DND-41 (cell line): ENCODE measurements at places on chromosomes 2 and 18.

DNA sequence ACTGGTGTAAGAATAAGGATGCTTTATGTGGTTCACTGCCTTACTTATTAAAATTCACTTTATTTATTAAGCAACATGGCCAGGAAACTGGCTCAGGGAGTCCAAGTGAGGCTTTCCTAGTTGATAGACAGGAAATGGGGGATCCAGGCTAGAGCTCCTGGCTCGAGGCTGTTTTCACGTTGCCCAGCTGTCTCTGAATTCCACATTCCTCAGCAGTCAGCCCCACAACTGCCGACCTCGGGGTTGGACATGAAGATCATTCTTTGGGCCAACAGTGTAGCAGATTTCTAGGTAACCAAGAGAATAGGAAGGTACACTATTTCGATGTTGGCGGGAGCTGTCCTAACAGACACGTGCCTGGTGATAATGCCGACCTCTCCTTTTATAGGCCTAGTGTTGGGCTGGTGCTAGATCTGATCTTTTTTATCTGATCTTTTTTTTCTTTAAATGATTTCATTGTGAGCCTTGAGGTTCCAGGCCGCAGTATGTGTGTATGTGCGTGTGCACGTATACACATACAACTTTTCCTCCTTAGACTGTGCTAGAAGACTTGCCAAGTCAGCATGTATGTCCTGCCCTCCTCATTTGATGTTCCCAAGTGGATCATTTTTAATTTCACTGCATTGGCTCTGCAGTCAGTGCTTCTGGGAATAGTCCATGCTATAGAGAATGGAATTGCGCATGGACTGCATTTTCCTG lies 103.5 kb downstream of the CABLES1 start:
- no peak for DNase-seq

DNA sequence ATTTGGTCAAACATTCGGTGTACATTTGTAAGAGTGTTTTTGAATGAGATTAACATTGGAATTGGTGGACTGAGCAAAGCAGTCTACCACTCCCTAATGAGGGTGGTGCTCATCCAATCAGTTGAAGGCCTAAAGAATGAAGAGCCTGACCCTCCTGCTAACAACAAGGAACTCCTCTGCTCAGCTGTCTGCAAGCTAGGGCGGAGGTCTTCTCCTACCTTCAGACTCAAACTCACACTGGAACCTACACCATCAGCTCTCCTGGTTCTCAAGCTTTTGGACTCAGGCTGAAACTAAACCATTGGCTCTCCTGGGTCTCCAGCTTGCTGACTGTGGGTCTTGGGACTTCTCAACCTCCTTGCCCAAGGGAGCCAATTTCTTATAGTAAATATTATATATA lies 55.5 kb upstream of the NPAS2 start:
- DNase-seq, result no peak

GRCh38 chr2:177692042-177692782 lies 299.6 kb downstream of the AGPS start:
- DNase-seq, result no peak

GRCh38 chr2:48454504-48454903 lies 75.5 kb upstream of the STON1 start:
- no peak for DNase-seq

- no peak for DNase-seq
These were observed 49.4 kb downstream of the TGOLN2 start for GRCh38 chr2:85278361-85278760.

GRCh38 chr2:199202964-199203363 lies 254.8 kb downstream of the SATB2 start:
- no peak for DNase-seq

- DNase-seq, result no peak
These were observed 566.9 kb downstream of the BCL11A start for GRCh38 chr2:59986511-59986910.

DNA sequence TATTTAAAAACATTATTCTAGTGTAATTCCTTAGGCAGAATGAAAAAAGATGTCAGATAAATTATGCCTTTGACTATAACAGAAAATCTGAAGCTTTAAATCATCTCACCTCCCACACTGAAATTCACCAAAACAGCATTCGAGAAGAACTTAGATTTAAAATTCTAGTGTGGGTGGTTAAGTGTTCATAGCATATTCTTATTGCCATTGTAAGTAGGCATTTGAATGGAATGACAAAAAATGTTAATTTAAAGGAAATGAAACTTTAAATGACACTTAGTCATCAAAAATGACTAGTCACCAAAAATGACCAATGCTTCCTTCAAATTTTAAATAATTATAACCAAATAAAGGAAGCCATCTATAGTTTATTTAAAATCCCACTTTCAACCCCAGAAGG lies 7.0 kb upstream of the ZNF407 start:
- no peak for DNase-seq

DNA sequence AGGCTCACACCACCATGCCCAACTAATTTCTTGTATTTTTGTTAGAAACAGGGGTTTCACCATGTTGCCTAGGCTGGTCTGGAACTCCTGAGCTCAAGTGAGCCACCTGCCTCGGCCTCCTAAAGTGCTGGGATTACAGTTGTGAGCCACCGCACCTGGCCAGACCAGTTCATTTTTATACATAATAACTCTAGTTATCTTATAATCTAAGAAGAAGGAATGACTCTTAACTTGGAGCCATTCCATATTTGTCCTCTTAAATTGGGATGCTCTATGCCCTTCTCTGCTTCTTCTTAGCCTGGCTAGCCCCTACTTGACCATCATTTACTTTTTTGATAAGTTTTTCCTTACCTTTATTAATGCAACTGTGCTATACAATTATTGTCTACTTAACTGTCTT lies 2.9 kb downstream of the RBM44 start:
- DNase-seq, result no peak

GRCh38 chr2:237154082-237154638 lies 68.5 kb downstream of the COPS8 start:
- peak; percentile 62 for DNase-seq

- no peak for DNase-seq
These were observed 29.8 kb upstream of the ARMC9 start for GRCh38 chr2:231168460-231169139.

DNA sequence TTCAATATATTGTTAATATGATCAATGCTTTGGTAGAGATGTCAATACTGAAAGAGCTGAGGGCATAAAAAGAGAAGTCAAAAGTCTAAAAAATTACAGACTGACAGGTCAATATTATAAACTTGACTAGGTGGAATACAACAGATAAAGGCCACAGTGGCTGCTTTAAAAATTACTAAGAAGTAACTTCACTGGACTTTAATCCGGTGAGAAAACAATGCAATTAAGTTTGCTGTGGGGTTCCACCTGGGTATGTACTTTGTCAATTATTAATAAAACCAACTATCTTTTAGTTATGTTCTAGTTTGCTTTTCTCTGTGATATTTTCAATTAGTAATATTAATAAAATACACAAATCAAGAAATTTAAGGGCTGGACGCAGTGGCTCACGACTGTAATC lies 44.7 kb downstream of the RAPH1 start:
- no peak for DNase-seq

- no peak for DNase-seq
These were observed 482.7 kb upstream of the SETBP1 start for GRCh38 chr18:44197832-44198611.

DNA sequence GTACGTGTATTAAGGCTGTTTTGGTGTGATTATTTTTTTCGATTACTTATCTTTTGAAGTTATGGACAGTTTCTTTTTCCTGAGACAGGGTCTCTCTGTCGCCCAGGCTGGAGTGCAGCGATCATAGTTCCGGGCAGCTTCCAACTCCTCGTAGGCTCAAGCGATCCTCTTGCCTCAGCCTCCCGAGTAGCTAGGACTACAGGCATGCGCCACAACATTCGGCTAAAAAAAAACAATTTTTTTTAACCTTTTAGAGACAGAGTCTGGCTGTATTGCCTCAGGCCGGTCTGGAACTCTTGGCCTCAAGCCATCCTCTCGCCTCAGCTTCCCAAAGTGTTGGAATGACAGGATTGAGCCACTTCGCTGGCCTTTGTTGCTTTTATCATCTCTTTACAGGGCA lies 945 bp downstream of the HAT1 start:
- peak; percentile 36 for DNase-seq

- no peak for DNase-seq
These were observed 57.6 kb downstream of the TTC21B start for GRCh38 chr2:165895974-165896373.
